ENCODE measurements at places on chromosomes 1 and 21.

DNA sequence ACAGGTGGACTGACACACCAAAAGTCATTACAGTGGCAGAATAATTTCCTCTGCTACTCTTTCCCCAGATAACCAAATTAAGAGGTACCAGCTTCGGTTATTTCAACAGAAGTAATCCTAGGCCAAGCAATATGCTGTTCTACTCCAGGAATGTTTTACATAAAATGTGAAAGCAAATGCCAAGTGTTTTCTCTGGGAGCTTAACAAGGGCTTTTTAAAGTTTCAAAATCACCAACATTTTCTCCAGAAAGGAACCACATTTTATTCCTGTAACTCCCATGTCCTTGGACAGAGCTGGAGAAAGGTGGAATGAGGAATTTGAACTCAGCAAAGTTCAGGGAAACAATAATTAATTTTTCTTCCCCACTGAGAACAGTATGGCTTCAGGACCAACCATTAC, 27.2 kb downstream of the CNN3 start:
- no peak for DNase-seq

- DNase-seq = no peak
Measured at GRCh38 chr1:94122201-94122970, 1.4 kb upstream of the ABCA4 start.

DNA sequence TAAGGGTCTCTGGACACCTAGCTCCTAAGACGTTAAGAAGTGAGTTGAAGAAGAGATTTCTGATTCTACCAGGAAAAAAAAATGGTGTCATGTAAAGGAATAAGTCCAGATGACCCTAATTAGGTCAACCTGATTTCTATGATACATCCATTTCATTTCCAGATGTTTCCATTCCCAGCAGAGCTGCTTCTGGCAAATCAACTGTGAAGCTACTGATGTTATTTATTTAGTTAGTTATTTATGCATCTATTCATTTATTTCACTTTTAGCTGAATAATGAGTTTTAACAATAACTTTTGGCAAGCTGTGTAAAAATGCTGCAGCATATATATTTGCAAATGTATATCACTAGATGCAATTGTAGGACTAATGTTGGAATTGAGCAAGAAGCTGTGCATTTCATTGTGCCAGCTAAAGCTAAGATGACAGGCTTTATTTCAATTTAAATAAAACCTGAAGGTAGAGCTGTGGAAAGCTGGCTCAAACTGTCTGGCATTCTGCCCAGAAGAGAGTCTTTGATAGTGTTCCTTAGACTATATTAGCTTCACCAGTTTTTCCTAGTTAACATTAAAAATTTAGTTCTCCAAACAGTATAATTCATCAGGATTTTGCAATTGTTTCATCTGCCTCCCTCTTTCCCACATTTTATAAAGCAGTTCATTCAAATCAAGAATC, 1164.4 kb upstream of the ADGRL4 start:
- peak; percentile 38 for DNase-seq

DNA sequence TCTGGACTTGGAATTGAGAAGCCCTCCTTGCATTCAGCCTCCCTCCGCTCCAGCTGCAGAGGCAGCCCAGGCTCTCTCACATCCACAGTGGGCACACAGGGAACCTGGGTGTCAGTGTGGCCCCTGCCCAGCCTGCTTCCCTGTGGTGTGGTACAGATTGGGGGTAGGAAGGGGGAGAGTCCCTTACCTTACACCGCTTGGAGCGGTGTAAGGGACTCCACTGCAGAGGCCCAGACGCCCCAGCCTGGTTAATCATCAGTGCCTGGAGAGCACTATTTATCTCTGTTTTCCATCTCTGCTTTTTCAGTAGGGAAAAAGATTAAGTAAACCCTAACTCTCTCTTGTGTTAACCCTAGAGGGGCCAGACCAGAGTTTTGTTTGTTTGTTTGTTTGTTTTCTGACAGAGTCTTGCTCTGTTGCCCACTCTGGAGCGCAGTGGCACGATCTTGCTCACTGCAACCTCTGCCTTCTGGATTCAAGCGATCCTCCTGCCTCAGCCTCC, 803 bp upstream of the RHBG start:
- DNase-seq = no peak

DNA sequence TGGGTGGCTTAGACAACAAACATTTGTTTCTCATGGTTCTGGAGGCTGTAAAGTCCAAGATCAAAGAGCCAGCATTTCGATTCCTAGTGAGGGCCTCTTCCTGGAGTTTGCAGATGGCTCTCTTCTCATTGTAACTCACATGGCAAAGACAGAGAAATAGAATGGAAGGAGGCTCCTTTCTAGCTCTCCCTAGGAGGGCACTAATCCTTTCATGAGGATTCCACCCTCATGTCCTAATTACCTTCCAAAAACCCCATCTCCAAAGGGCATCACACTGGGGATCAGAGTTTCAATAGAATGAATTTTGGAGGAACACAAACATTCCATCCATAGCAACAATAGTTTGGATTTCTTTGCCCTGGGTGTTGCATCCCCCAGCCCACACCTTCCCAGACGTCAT, 247.3 kb downstream of the TTLL7 start:
- DNase-seq = no peak

DNA sequence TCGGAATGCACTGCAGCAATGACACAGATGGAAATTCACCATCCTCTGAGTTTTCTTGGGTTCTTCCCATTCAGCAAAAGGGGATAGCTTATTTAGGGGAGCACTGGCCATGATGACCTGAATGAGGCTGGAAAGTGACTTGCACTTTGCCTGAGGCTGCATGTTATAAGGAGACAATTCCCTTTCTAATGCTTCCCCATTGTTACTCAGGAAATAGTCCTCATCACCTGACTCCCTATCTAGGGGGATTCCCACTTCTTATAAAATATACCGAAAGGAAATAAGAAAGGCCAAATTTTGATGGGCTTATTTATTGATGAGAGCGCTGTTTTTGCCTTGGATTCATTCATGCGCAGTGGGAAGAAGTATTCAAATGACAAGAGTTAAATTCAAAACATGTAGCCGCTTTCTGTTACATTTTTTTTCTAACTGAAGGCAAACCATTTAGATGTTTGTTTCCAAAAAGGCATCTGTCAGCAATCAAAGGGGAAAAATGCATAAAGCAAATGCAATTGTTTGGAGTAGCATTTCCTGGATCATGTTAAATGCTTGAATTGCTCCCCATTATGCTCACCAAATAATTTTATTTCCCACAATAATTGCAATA, 220.3 kb upstream of the NFIA start:
- no peak for DNase-seq

GRCh38 chr1:195717651-195718050, 890.6 kb downstream of the KCNT2 start:
- DNase-seq = no peak

GRCh38 chr21:31286621-31287020, 57.4 kb downstream of the TIAM1 start:
- DNase-seq = no peak

DNA sequence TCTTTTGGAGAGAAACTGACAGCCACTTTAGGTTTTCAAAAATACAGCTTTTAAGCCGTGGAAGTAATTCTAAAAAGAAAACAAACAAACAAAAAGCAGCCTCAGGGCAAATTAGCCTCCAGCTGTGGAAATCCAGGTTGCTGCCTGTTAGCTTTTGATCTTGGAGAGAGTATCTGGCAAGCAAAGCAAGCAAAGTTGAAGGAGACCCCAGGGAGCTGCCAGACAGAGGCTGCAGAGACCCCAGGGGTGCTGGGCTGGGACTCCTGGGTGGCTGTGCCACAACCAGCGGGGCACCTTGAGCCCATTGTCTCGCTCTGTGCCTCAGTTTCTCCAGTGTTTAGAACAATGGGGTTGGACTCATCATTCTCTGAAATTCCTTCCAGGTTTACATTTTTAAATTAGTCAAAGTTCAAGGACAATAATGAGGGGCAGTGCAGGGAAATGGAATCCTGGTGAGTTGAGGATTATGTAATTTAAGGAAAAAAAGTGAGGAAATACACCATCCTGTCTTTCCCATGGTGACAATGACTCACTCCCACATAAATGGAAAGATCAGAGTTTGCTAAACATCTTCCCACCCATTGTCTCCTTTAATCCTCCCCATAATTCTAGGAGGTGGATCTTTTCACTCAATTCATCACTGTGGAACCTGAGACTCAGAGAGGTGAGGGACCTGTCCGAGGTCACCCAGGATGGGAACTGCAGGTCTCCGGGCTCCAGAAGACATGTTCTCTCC, 480.5 kb downstream of the MATN1 start:
- DNase-seq = no peak

DNA sequence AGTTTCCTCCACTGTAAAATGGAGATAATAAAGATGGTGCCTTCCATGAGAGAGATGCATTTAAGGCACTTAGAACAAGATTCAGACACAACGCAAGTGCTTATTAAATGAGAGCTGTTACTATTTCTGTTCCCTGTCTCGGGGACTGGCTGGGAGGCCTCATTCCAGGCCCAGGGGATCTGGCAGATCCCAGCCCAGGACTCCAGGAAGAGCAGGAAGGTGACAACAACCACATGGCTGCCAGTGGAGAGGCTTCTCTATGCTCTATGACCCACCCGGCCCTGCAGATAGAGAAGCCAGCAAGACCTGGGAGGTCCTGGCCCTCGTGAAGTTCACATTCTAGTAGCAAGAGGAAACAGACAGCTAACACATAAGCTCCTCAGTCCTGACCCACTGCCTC, 175.5 kb downstream of the ACTL8 start:
- no peak for DNase-seq

GRCh38 chr1:237814319-237814924, 76.3 kb downstream of the ZP4 start:
- DNase-seq = peak; percentile 0

- DNase-seq = no peak
Measured at GRCh38 chr1:237492359-237492758, 398.4 kb downstream of the ZP4 start.

DNA sequence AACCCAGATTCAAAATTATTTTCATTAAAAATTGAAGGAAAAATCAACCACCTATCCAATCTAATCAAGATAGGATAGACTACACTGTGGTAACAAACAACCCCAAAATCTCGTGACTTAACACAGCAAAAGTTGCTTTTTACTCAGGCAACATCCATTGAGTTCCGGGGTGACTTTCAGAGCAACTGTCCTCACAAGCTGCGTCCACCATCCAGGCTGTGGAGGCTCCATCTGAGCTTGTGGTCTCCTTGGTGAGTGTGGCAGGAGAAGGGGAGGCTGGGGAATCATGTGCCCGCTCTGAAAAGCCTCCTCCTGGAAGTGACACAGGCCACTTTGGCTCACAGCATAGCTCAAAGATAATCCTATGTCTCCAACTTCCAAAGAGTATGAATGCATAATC, 52.4 kb downstream of the CD2 start:
- DNase-seq = no peak

- DNase-seq = no peak
Measured at GRCh38 chr1:67893126-67893495, 59.8 kb upstream of the GNG12 start.

GRCh38 chr1:36084497-36085115, 712 bp downstream of the TEKT2 start:
- DNase-seq = no peak

DNA sequence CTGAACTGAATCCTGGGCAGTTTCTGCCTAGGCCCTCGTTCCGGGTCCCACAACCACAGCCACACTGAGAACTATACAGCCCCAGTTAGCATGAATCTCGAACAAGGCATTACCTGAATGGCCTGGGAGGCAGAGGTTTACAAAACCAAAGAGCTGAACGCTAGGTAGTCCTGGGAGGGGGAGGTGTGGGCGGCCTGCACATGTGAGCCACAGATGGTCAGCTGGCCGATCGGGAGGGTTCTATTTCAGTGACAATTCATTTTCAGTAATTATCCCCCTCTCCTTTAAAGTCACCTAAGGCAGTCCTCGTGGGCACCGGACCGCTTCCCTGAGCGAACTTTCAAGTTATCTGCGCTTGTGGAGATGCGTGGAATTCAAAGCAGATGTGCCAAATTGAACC, 111.9 kb downstream of the GLIS1 start:
- DNase-seq = no peak

GRCh38 chr1:161182214-161182613, 4.9 kb upstream of the B4GALT3 start:
- no peak for DNase-seq

- no peak for DNase-seq
Measured at GRCh38 chr1:244393604-244394176, 58.0 kb downstream of the ADSS2 start.

- peak; percentile 11 for DNase-seq
Measured at GRCh38 chr1:72485801-72486200, 203.5 kb upstream of the NEGR1 start.

- no peak for DNase-seq
Measured at GRCh38 chr1:231533240-231533639, 4.8 kb downstream of the TSNAX start.

DNA sequence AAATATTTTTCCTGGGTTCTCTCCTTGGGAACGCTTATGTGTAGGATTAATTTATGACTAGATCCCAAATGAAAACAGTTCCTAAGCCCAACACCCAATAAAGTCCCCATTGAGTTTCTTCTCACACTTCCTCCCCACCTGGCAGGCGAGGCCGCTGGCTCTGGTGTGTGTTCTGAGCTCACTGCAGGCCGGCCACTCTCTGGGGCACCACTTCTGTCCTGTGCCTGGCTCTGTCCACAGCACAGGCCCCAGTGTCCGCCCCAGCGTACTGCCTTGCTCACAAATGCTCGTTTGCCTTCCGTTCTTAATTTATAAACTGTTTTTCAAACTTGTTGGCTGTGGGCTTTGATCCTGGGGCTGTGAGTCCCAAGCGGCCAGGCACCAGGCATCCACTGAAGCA, 90.6 kb downstream of the TLR5 start:
- no peak for DNase-seq

- DNase-seq = no peak
Measured at GRCh38 chr1:211588711-211589110, 9.8 kb upstream of the SLC30A1 start.

DNA sequence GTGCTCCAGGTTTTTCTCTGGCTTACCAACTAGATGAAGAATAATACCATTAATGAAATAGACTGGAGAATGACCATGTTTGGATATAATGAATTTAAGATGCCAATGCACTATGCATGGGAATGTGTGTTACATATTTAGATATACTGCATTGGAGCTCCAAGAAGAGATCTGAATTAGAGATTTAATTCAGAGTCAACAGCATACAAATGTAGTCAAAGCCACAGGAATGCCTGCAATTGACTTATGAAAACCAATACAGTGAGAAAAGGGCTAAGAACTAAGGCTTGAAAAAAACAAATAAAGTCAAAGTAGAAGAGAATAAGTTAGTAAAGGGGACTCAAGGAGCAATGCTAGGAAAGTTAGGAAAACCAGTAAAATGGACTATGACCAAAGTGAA, 59.1 kb downstream of the USP24 start:
- no peak for DNase-seq

DNA sequence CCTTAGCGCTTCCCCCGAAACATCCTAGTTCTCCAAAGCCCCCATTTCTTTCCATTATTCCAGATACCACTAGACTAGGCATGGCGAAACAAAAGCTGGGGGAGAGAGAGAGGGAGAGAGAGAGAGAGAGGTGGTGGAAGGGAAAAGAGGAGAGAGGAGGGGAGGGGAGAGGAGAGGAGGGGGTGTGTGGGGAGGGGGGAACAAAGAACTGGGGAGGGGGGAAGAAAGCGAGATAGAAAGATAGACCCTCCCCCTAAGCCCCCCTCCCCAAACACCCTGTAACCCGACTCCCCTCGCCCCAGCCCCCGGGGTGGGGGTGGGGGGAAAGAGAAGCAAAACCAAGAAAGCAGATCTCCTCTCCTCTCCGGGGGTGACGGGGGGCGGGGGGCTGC, 352 bp downstream of the MEX3A start:
- no peak for DNase-seq
